ENCODE measurements at places on chromosomes 2 and 18.
A peak's percentile ranks its signal among the peaks of the same experiment; 100 is the strongest.

- DNase-seq: no peak
Observed at GRCh38 chr2:85580206-85580605, 2.8 kb downstream of the VAMP8 start.

DNA sequence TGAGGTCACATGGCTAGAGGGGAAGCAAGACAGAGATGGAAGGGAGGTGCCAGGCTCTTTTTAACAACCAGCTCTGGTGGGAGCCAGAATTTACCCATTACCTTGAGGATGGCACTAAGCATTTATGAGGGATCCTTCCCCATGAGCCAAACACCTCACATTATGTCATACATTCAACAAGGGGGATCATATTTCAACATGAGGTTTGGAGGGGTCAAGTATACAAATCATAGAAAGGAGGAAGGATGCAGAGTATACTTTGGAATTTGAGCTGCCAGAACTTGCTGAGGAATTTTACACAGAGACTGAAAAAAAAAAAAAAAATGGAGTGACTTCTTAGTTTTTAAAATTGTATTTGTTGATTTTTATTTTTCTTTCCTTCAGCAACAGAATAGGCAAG lies 891.4 kb downstream of the CCDC85A start:
- no peak for DNase-seq

DNA sequence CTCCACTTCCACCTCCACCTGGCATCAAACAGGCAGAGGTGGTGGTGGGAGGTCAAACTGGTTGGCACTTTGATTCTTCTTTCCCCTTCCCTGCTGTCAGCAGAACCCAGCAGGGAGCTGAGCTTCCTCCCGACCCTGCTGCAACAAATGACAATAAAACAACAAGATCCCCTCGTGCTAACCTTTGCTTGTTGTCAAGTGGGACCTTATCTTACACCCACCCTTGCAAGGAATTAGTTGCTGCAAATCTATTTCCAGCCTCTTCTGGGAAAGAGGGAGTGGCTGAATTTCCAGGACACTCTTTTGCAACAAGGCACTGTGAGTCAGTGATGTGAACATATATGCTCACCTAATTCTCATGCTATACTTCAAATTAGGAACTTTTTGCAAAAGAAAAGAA lies 655.1 kb downstream of the DSC3 start:
- no peak for DNase-seq

DNA sequence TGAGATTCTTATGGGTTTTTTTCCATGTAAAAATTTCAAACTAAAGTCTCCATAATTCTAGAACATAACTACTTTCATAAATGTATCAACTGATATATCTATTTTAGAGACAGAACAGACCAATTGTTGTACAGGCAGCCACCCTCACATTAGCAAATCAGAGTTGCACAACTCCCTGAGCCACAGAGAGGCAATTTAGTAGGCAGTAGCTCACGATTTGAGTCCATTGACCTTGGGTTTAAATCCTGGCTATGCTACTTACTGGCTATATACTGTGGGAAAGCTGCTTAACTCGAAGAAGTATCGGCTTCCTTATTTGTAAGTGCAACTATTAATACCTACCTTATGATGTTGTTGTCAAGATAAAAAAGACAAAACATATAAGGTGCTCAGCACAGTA lies 16.2 kb downstream of the MTIF2 start:
- no peak for DNase-seq

GRCh38 chr18:22558945-22559385 lies 141.2 kb upstream of the CTAGE1 start:
- DNase-seq: peak; percentile 49

DNA sequence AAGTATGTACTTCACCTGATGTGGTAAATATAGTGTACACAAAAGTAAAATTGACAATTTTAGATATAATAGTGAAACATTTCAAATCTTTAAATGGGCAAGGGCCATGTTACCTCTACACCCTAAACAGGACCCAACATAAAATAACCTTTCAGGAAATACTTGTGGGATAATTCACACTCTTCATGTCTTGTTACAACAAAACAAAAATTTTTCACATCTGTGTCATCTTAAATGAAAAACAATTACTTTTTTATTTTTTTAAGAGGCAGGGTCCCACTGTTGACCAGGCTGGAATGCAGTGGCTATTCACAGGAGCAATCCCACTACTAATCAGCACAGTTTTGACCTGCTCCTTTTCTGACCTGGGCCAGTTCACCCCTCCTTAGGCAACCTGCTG lies 42.1 kb downstream of the SRBD1 start:
- DNase-seq: no peak

DNA sequence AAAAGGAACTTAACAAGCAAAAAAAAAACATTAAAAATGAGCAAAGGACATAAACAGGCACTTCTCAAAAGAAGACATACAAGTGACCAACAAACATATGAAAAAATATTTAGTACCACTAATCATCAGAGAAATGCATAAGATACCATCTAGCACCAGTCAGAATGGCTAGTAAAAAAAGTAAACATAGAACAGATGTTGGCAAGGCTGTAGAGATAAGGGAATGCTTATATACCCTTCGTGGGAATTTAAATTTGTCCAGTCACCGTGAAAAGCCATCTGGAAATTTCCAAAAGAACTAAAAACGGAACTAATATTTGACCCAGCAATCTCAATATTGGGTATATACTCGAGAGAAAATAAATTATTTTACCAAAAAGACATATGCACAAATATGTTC lies 1751.3 kb upstream of the LRRTM1 start:
- DNase-seq: no peak

DNA sequence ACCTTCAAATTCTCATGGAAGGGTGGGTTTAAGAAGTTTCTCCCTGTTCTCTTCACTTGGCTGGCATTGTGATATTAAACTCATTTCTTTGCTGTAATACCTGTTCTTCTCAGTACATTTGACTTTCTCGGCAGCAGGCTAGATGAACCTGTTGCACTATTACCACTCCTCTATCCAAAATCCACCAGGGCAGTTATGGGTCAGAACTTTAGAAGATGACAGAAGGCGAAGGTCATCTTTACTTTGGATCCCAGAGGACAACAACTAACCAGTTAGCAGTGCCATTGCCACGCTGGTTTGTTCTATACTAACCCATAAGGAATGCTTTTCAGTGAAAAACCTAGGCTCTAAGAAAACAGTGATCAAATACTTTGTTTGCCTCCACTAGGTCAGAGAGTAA lies 901.0 kb downstream of the TSN start:
- DNase-seq: no peak

GRCh38 chr2:162430323-162430722 lies 86.4 kb downstream of the GCA start:
- no peak for DNase-seq
